Activated CD8-positive, alpha-beta T cell treated with anti-CD3 and anti-CD28 coated beads for 36 hours (primary cell): ENCODE measurements at places on chromosomes 7 and 10.

GRCh38 chr7:23106057-23106822, 655 bp downstream of the KLHL7 start:
- DNase-seq = peak; percentile 70

DNA sequence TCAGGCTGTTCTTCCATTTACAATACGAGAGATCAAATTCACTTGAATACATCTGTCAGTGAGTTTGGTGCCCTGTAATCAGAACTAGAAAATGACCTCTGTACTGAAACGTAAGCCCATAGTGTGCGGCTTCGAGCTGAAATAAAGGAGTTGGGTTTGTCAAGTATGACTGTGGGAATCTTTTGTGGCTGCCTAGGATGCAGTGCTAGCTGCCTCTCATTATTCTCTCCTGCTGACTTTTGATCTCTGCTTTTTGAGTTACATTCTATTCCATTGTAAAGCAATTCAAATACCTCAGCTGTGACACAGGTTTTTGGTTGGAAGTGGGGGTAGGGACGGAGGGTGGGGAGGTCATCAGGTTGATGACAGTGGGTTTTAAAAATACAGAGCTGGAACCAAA, 40.4 kb downstream of the ICA1 start:
- no peak for DNase-seq

GRCh38 chr7:26789481-26790184, 74.8 kb downstream of the SKAP2 start:
- no peak for DNase-seq

- no peak for DNase-seq
Measured at GRCh38 chr10:2030046-2030445, 292.7 kb upstream of the ADARB2 start.

DNA sequence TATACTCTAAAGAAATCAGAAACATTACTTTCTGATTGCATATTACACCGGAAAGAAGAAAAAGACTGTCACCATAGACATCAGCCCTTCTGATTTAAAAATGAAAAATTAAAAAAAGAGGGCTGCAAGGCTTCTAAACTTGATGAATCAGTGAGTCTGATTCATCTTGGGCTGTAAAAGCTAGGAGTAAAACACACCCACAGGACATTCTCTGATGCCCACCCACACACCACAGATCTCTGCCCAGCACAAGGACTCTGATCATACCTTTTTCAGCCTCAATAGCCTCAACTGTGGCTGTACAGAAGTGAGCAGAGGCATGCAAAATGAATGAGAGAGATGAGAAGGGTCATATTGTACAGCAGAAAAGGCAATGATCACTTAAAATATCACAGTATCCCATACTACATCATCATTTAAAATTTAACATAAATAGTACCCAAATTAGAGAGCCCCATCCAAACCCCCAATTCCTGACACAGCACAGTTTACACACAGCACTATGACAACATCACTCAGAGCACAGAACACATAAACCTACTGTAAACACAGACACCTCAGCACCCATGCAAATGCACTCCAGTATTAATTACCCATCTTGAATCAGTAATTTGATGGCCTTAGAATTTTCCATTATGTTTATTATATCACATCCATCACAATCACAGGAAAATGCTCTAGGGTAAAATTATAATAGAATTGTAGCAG, 6.4 kb upstream of the MSS51 start:
- DNase-seq = peak; percentile 38
